ENCODE measurements at places on chromosomes 6 and 20.
A peak's percentile ranks its signal among the peaks of the same experiment; 100 is the strongest.

DNA sequence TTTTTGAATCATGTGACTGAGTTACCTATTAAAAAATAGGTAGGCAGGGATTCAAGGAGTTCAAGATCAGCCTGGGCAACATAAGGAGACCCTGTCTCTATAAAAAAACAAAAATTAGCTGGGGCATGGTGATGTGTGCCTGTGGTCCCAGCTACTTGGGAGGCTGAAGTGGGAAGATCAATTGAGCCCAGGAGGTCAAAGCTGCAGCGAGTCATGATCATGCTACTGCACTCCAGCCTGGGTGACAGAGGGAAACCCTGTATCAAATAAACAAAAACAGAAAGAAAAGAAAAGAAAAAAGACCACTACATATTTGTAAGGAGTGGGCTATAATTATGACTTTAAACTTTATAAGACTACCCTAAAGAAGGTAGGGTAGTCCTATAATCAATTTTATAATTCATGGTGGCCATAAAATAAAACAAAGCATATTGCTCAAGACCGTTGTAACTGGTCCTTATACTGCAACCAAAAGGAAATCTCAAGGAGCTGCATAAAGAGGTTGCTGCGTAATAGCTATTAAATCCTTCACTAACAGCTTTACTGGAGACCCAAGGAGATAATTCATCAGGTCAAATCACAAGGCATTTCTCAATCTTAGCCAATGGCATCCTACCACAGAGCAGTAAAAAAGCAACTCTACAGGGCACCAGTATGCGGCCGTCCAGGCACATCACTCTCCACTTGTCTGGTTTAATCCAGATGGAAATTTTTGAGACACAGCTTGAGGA, 13.5 kb downstream of the PIGU start:
- DNase-seq: peak; percentile 48

GRCh38 chr6:149895048-149895590, 2.8 kb downstream of the RAET1E start:
- no peak for DNase-seq

GRCh38 chr6:39952167-39952566, 17.9 kb upstream of the MOCS1 start:
- DNase-seq: no peak

DNA sequence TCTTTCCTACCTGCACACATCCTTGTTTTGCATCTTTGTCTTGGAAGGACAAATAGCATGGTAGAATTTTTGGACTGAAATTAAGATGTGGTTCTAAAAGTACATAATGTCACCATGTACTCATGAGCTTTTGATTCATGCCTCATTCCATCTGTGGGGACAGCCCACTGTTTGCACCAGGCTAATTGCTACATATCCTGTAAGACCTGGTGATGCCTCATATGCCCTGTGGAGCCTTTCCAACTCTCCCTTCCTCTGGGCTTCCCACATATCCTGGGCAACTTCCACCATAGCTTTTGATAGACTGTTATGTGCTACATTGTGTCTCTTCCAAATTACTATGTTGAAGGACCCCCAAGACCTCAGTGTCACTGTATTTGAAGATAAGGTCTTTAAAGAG, 213.6 kb upstream of the PREP start:
- DNase-seq: no peak

GRCh38 chr20:1255675-1256074, 10.4 kb upstream of the SNPH start:
- DNase-seq: no peak

- peak; percentile 18 for DNase-seq
Measured at GRCh38 chr20:36856691-36857635, 19.0 kb upstream of the TLDC2 start.

- no peak for DNase-seq
Measured at GRCh38 chr20:58362970-58363369, 26.1 kb upstream of the VAPB start.
